ENCODE measurements at places on chromosomes 7 and 10. TPM values are rescaled to one million over a fixed set of nuclear protein-coding genes. Genes with fewer than 3 reads are reported as not detected.

PTPRE gene
- 21.4 TPM for total RNA-seq

MUC12 gene
- not detected for total RNA-seq

KLF14 gene
- total RNA-seq: not detected

PRF1 gene
- total RNA-seq: under 0.01 TPM

TRIM73 gene
- total RNA-seq: 6.1 TPM

DNA sequence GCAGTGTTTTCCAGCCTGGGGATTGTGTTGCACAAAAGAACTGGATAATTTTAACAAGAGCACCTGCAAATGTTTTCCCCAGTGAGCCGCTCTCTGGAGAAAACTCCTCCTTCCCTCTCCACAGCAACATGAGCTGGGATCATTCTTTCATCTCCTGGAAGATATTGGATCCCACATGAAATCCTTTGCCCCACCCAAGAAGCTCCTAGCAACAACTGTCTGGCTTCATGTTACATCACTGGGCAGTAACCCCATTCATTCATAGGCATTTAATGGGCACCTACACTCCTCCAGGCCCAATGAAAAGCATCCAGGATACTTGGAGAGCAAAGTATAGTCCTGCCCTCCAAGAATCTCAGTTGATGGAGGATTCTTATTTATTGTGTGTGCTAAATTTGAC, 27.2 kb downstream of the LSM5 start:
- DNase-seq: no peak
- H3K4me3 ChIP-seq: no peak overlapping the region
- H3K27me3 ChIP-seq: no peaks in the 10 kb centered on the region

DNA sequence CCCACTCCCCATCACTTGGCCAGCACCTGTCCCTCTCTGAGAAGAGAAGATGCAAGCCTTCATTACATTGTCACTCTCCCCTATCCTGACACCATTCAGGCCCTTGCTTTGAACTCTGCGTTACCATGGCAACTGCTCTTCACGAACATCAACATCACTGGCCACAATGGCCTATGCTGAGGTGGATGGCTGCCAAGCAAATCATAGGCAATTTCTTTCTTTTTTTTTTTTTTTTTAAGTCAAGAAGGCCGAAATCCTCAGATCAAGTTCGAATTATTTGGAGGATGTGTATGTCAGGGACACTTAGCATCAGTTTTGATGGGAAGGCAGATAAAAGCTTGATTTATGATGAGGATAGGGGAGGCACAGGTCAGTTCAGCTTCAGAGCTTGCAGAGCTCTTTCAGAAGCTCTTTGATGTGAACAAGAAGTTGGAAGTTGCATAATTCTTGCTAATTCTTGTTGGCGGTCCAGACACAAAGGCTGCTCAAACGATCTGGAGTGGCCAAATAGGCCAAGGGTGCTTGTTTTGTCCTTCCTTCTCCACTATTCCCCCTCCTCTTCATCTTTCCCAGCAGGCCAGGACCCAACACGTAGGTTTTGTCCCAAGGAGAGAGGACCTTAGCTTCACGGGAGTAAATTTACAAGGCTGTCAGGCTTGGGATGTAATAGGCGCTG, 179.9 kb upstream of the NPVF start:
- DNase-seq: no peak
- no peaks in the 10 kb centered on the region for H3K36me3 ChIP-seq
- H3K4me1 ChIP-seq: no peaks in the 10 kb centered on the region
- H3K27ac ChIP-seq: no peak overlapping the region

- DNase-seq: no peak
- no peaks in the 10 kb centered on the region for H3K36me3 ChIP-seq
- no peak overlapping the region for H3K4me3 ChIP-seq
- no peaks in the 10 kb centered on the region for H3K4me1 ChIP-seq
Measured at GRCh38 chr7:14841869-14842268, 60.7 kb downstream of the DGKB start.

DNA sequence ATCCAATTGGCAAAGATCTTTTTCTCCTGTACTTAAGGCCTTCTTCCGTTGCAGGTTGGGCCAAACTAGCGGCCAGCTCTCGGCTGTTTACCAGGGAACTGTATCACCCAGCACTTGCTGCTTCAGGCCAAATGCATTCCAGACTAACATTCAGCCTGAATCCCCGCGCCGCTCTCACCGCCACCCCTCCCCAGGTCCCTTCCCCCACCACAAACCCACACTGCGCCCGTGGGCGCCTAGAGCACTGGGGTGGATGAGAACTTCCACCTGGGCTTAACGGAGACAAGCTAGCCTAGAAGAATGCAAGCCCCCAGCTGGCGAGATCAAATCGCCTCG, 676 bp downstream of the TCAF1 start:
- H3K27me3 ChIP-seq: no peaks in the 10 kb centered on the region
- H3K27ac ChIP-seq: peak overlapping the region; percentile 96
- peak; percentile 44 for DNase-seq
- peak overlapping the region; percentile 60 for H3K4me3 ChIP-seq
- H3K4me1 ChIP-seq: peaks cover 11% of the 10 kb centered on the region
- no peaks in the 10 kb centered on the region for H3K36me3 ChIP-seq

GRCh38 chr10:44010873-44011602, 362.4 kb upstream of the ZNF32 start:
- no peak for DNase-seq
- H3K27ac ChIP-seq: no peak overlapping the region
- no peaks in the 10 kb centered on the region for H3K27me3 ChIP-seq
- no peaks in the 10 kb centered on the region for H3K36me3 ChIP-seq

GRCh38 chr7:81248420-81248819, 329.6 kb upstream of the SEMA3C start:
- no peaks in the 10 kb centered on the region for H3K27me3 ChIP-seq
- no peak overlapping the region for H3K27ac ChIP-seq
- H3K4me1 ChIP-seq: no peaks in the 10 kb centered on the region

DNA sequence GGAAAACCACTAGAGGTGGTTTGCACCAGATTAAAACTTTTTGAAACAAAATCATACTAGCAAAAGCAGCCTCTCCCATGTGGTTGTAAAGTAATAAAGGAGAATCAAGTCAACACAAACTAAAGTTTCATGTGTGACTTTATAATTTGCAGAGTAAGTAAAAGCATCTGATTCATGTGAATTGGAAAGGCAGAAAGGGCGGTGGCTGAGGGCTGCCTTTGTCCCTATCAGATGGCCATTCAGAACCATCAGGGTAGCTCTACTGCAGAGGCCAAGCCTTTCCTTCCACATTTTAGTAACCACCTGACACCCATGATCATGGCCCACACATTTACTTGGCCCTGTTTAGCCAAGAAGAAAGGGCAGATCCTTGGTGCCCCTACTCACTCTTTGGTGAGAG, 15.7 kb downstream of the WNT16 start:
- H3K27ac ChIP-seq: no peak overlapping the region
- H3K4me1 ChIP-seq: no peaks in the 10 kb centered on the region
- no peaks in the 10 kb centered on the region for H3K27me3 ChIP-seq
- H3K36me3 ChIP-seq: peaks cover 11% of the 10 kb centered on the region
- DNase-seq: no peak

DNA sequence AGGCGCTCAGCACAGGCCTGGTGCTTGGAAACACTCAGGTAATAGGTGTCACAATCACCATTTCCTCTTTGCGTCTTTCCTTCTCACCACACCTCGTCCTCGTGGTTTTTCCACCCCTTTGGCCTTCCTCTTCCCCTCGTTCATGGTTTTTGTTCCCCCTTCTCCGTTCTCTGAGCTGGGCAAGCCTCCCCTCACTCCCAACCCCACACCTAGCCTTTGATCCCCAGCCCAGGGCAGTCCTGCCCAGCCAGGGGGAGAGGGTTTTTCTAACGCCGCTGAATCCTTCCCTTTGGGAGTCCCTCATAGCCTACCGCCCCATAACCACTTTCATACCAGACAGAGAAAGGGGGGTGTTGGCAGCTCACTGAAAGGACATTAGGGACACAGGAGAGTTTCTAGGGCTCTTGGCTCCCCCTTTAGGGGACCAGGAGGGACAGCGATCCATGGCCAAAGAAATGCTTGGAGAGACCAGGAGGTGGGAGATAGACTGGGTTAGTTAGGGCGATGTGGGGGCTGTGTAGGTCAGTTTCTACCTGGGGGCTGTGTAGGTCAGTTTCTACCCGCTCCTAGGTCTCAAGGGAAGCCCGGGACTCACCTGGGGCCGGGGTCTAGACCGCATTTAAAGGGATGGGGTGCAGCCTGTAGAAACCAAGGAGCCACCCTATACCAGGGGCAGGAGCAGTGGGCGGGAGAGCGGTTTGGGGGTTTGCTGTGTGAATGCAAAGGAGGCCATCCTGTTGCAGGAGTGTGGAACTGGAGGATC, 1.4 kb downstream of the EPHB4 start:
- H3K27ac ChIP-seq: peak overlapping the region; percentile 87
- DNase-seq: peak; percentile 77
- peaks cover 49% of the 10 kb centered on the region for H3K4me1 ChIP-seq

DNA sequence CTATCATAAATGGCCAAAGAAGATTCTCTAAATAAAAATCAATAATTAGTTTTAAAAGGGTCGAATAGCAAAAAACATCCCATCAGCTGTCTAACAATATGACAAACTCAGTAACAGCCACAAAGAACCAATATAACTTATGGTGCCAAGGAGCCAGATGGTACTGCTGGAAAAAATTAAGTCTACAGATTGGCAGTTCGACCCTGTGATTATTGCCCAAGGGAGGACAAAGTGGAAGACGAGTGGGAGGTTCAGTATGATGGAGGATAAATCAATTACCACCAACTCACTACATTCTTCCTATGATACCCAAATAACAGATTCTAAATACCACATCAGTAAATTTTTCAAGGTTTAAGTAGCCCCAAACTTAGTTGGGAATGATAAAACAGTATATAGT, 49.0 kb downstream of the SKAP2 start:
- H3K27ac ChIP-seq: no peak overlapping the region
- no peaks in the 10 kb centered on the region for H3K27me3 ChIP-seq
- H3K4me1 ChIP-seq: no peaks in the 10 kb centered on the region
- no peak overlapping the region for H3K4me3 ChIP-seq
- no peak for DNase-seq

GRCh38 chr7:102119213-102119651, 167.4 kb upstream of the SH2B2 start:
- H3K4me3 ChIP-seq: no peak overlapping the region
- no peaks in the 10 kb centered on the region for H3K27me3 ChIP-seq
- H3K36me3 ChIP-seq: peaks cover 45% of the 10 kb centered on the region
- H3K27ac ChIP-seq: no peak overlapping the region

DNA sequence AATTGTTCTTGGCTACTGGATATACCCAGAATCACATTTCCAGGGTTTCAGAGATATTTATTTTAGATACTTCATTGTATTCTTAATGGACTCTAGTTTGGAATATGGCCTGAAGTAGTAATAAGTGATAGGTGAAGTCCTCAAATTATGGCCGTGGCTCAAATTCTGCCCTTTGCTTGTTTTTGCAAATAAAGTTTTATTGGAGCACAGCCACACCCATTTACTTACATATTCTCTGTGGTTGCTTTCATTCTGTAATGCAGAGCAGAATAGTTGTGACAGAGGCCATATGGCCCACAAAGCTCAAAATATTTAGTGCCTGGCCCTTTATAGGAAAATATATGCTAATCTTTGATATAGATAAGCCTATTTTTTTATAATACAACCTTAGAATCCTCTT, 19.5 kb downstream of the ANLN start:
- H3K4me3 ChIP-seq: no peak overlapping the region
- DNase-seq: no peak
- no peaks in the 10 kb centered on the region for H3K27me3 ChIP-seq
- H3K4me1 ChIP-seq: no peaks in the 10 kb centered on the region
- H3K36me3 ChIP-seq: no peaks in the 10 kb centered on the region
- H3K27ac ChIP-seq: no peak overlapping the region

DNA sequence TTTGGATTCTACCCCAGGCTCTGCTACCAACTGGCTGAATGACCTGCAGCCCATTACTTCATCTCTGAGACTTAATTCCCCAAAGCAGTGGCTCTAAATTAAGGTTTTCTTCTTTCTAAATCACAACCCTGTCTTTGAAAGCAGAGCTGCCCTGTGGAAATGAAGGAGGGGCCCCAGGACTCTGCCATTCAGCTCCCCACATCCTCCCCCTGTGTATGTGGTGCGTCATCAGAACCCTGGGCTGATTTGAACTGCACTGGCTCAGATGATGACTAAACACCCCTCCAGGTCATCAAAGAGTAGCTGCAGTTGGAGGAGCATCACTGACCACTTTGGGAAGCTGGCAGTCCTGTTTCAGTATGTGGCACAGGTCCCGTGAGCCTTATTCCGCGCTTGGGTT, 46.6 kb downstream of the BPGM start:
- peaks cover 39% of the 10 kb centered on the region for H3K4me1 ChIP-seq
- no peak for DNase-seq
- H3K36me3 ChIP-seq: no peaks in the 10 kb centered on the region
- H3K27ac ChIP-seq: no peak overlapping the region
- H3K4me3 ChIP-seq: no peak overlapping the region
